ENCODE measurements at places on chromosomes 1 and 21. TPM values are rescaled to one million over a fixed set of nuclear protein-coding genes. Genes with fewer than 3 reads are reported as not detected.

HSPA13 gene
- 14.8 TPM for total RNA-seq

RNU1-3 gene
- total RNA-seq = under 0.01 TPM

SYT14 gene
- not detected for total RNA-seq

GRCh38 chr1:221149555-221150075 lies 270.4 kb downstream of the HLX start:
- no peak overlapping the region for H3K4me3 ChIP-seq
- H3K36me3 ChIP-seq = no peaks in the 10 kb centered on the region
- no peak overlapping the region for H3K27ac ChIP-seq
- no peak for DNase-seq

DNA sequence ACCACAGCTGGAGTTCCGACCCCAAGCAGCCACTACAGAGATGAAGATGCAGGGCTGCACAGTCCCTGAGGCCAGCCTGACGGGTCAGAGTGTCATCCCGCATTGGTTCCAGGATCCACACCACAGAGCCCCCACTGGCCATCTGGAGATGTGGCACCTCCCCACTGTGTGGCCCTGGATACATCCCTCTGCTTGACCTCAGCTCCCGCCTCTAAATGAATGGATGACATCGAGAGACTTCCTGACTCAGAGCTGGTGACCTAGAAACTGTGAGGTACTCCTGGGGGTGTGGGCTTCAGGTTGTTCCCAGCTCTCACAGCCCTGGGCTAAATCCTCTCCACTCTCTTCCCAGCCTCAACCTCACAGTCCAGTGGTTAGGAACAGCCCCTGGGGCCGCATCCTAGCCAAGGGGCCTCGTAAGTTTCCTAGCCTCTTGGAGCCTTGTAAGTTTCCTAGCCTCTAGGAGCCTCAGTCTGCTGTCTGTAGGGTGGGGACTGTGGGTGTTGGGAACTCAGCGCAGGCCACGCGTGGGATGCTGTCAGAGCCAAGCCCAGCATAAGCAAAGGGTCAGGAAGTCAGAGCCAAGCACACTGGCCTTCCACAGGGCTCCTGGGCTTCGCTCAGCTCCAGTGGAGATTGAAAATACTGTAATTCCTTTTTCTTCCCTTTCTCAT lies 87.5 kb upstream of the RUNX3 start:
- H3K27ac ChIP-seq = no peak overlapping the region
- H3K27me3 ChIP-seq = no peaks in the 10 kb centered on the region
- no peak for DNase-seq
- no peaks in the 10 kb centered on the region for H3K36me3 ChIP-seq
- H3K4me3 ChIP-seq = no peak overlapping the region

GRCh38 chr1:44407430-44408211 lies 2.6 kb downstream of the RNF220 start:
- peaks cover 20% of the 10 kb centered on the region for H3K4me1 ChIP-seq
- H3K27me3 ChIP-seq = peaks cover 40% of the 10 kb centered on the region
- DNase-seq = no peak
- no peaks in the 10 kb centered on the region for H3K36me3 ChIP-seq
